ENCODE measurements at places on chromosomes 2 and 18.

DNA sequence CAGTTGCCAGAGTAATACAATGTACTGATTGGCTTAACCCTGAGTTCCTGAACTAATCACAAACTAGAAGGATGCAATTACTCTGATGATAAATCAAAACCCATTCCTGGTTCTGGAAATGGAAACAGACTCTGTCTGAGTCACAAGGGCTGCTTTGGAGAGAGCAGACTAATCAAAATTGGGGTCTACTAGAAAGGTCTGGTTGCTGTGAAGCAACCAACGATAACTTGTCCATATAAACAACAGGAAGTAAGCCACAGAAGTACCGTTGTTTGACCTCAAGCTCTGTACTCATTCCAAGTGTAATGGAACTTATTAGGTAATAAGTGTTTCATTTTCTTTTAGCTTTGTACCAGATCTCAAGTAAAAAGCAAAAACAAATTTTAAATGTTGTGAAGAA lies 49.7 kb downstream of the RASGRP3 start:
- peak; percentile 47 for DNase-seq

DNA sequence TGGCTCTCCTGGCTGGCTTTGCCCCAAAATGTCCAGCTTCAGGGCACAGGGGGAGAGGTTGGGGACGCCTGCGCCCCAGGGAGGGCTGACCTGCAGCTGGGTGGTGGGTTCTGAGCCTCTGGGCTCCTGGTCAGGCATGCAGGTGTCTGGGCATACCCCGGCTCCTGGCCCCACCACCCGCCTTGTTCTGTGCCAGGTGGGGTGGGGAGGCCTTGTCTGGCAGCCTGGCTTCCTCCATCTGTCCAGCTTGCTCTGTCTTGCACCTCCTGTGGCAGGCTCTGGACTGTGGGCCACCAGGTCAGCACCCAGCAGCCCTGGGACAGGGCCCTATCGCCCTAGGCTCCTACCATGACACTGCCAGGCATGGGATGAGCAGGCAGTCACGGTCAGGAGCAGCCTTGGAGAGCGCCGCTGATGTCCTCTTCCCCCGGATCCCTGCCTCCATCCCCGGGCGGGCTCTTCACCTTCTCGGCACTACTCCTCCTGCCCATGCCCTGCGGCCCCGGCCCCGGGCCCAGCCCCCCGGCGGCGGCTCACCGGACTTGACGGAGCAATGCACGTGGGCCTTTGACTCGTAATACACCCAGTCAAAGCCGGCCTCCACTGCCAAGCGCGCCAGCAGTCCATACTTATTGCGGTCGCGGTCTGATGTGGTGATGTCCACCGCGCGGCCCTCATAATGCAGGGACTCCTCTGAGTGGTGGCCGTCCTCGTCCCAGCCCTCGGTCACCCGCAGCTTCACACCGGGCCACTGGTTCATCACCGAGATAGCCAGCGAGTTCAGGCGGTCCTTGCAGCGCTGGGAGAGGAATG lies 3.6 kb downstream of the IHH start:
- DNase-seq, result no peak

GRCh38 chr2:236772220-236772837 lies 202.7 kb downstream of the ACKR3 start:
- DNase-seq, result no peak

DNA sequence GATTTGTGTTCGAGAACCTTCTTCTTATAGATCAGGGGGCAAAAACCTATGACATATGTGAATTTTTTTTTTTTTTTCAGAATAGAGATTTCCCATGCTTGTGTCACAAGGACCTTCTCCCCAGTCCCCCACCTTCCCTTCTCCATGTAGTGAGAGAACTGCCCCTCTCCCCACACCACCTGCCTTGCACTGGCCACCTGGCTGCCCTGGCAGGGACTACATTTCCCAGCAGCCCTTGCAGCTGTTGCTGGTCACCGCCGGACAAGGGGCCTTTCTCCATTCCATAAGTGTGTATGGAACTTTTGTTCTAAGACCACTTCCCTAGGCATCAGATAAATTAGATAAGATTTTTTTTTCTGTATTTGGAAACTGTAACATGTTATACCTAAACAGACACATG lies 22.2 kb downstream of the MBP start:
- DNase-seq, result no peak

GRCh38 chr2:85958731-85959130 lies 69.9 kb upstream of the ST3GAL5 start:
- DNase-seq, result no peak
